ENCODE measurements at places on chromosomes 11 and 22. TPM values are rescaled to one million over a fixed set of nuclear protein-coding genes. Genes with fewer than 3 reads are reported as not detected.

Gene NPTXR
- total RNA-seq, result 2.9 TPM

Gene CCDC73
- total RNA-seq, result 0.03 TPM

Gene CRYBB2
- not detected for total RNA-seq

DNA sequence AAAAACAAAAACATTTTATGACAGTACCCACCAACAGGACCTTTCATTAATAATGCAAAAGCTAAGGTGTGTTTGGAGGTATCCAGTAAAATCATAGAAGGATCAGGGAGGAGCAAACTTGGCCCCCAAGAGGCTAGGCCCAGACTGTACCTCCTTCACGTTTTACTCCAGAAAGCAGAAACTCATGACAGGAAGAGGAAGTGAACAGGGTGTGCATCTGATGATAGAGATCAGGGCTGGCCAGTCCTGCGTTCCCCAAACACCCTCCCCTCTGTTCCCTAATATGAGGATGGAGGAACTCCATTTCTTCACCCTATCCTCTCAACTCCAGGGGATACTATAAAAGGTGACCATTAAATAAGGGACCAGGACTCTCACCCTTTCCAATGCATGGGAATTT, 10.2 kb upstream of the MS4A12 start:
- no peak for DNase-seq

DNA sequence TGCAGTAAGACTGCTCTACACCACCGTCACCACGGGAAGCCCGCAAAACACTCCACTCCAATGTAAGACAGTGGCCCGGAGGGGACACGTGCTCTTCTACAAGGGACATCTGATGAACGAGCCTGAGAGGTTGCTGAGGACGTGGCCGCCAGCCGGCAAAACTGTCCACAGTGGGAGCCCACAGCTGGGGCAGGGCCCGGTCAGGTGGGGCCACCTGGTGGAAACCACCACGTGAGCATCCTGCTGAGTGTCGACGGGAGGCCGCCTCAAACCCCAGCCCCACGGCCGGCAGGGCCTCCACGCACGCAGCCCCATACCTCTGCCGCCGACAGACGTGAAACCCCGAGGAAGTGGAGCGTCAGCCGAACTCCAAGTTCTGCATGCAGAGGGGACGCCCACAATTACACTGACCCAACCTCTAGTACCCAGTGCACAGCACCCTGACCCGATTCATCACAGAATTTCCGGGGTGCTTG, 42.6 kb downstream of the BRD1 start:
- no peak for DNase-seq

All from HT1080 (cell line).